ENCODE measurements at places on chromosomes 16 and 17.

DNA sequence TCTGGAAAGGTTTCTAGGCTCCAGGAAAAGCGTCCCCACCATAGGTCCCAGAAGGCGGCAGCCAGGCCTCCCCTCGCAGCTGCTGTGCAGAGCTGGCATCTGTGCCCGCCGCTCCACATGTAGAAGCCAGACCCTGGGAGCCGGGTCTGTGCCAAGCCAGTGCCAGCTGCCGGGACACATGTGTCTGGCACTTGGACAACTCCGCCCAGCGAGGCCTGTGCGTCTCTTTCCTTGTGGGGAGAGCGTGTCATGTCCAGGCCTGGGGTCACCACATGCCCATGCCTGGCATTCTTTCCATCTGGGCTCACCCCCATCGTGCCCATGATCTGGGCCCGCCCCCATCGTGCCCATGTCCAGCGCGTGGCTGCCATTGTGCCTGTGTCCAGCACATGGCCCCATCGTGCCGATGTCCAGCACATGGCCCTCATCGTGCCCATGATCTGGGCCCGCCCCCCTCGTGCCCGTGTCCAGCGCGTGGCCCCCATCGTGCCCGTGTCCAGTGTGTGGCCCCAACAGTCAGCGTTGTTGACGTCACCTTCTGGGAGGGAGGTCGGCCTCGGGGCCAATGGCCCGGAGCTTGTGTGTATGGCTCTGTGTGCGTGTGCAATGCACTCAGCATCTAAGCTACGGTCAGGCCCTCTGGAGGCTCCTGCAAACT, 13.3 kb upstream of the ACSF3 start:
- DNase-seq = no peak

- peak; percentile 54 for DNase-seq
Measured at GRCh38 chr17:9244066-9245052, 223.0 kb downstream of the NTN1 start.

GRCh38 chr17:78112518-78113471, 15.8 kb downstream of the TMC6 start:
- DNase-seq = no peak

DNA sequence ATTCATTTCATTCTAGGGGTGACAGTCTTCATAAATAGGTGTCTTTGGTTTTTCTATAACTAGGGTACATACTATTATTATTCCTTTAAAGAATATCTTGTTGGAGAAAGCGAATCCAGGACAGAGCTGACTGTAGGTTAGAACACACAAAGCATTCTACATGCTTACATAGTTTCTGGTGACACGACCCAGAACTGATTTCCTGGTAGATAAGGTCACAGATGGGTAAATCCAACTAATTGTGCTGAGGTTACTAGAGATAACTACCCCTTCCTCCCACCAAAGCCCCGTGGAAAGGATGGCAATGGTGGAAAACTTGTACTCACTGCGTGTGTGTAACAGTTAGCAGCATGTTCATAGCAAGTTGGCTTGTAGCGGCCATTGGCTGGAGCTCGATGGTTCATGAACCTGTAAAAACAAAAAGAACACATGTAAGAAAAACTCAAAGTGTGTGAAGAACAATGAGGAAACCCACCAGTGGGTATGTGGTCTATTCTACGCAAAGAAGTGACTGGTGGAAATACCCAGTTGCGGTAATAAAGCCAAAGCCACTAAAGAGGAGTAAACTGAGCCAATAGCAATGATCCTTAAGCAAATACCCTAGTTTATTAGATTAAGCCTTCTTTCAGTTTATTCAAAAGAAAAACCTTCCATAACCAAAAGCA, 7.7 kb downstream of the MMD start:
- DNase-seq = no peak

GRCh38 chr17:72614871-72615626, 477.4 kb downstream of the SLC39A11 start:
- peak; percentile 70 for DNase-seq

DNA sequence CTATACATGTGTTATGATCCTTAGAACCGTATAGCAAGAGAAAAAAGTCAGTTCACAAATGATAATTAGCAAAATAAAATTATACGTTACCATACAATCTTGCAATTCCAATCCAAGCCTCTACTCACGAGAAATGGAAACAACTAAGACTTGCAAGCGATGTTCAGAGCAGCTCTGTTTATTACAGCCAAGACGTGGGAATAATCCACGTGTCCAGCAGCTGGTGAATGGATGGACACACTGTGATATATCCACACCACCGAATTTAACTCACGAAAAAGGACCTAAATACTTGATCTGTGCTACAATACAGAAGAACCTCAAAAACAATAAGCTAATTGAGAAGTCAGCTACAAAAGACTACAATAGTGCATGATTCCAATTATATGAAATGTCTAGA, 88.1 kb downstream of the ADCY9 start:
- no peak for DNase-seq

- DNase-seq = peak; percentile 21
Measured at GRCh38 chr17:79031996-79032875, 8.3 kb downstream of the C1QTNF1 start.

GRCh38 chr17:29364691-29365090, 25.5 kb upstream of the TAOK1 start:
- DNase-seq = no peak

DNA sequence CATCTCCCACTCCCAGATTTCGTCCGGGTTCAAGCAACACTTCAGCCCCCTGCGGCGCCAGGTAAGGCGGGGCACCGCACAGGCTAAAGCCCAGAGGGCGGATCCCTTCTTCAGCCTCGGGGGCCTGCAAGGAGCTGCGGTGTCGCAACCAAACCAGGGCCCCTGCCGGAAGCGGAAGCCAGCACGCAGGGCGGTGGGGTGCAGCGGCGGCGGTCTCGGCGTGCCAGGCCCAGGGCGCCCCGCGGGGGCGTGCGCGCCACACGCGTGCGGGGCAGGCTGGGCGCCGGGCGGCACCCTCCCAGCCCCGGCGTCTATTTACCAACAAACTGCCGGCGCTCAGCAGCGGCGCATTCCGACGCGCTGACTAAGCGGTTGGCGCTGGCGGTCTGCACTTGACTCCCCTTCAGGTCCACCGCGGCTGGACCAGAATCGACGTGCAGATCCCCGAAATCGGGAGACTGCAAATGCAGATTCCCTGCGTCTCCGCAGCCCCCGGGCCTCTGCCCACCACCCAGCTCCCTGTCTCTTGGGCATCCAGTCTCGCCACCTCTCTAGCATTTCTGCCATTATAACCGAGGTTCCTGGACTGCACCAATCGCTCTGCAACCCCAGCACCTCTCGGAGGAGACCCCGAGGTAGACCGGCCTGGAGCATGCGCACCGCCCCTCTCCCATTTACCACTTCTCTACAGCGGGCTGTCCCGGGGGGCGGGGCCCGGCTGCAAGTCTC, 421 bp upstream of the DLX4 start:
- peak; percentile 62 for DNase-seq

DNA sequence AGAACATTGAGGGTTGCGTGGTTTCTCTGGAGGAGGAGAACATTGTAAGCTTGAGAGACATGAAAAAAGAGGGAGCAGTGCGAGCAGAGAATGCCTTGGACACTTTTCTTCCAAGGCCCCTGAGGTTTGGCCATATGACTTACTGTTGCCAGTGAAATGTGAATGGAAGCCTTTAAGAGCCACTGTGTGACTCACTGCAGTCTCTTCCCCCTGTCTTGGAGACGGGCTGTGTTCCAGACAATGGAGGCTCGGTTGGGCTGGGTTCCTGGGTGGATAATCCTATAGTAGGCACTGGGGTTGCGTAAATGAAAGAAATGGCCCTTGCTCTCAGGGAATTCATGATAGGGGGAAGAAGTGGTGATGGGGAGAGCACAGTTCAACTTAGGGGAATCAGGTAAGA, 75.5 kb downstream of the SHISA9 start:
- DNase-seq = no peak

DNA sequence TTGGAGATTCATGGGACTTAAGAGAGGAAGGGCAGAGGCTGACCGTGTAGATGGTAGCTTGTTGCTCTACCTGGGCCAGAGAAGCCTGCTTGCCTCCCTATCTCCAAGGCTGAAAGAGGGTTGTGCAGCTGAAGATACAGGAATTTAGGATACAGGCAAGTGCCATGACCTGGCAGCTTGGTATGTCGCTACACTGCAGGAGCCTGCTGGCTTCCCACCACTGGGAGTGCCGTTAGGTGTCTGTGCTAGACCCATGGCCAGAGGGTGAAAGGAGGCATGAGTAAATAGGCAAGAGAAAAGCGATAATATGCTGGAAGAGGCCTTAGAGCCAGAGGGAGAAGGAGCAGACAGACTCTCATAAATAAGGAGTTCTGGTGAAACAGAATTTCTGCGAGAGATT, 10.6 kb downstream of the NAA60 start:
- DNase-seq = no peak

DNA sequence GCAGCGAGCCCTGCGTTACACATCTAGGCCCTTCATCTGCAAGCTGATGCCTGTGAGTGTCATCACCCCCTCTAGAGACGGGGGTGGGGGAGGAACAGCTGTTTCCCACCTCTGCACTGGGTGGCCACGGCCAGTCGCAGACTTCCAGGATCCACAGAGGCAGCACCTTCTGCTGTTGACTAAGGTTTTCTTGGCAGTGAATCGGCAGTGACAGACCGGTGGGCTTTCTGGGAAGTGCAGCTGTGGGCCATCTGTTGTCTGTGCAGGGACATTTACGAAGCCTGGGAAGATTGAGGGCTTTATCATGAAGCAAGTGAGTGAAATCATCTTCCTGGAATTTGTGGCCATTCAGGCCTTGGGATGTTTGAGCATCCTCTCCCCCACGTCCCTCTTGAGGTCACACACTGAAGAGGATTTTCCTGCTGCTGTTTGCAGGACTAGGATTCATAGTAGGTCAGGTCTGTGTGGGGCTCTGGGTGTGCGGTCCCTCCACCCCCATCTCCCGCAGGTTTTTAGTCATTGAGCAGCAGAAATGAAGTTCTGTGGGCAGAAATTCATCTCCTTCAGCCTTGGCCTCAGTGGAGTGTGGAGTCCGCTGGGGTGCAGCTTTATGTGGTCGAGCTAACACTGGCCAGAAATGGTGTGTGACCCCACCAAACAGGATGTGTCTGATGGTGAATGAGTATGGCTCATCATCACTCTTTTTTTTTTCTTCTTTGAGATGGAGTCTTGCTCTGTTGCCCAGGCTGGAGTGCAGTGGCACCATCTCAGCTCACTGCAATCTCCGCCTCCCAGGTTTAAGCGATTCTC, 12.0 kb downstream of the PGS1 start:
- no peak for DNase-seq

DNA sequence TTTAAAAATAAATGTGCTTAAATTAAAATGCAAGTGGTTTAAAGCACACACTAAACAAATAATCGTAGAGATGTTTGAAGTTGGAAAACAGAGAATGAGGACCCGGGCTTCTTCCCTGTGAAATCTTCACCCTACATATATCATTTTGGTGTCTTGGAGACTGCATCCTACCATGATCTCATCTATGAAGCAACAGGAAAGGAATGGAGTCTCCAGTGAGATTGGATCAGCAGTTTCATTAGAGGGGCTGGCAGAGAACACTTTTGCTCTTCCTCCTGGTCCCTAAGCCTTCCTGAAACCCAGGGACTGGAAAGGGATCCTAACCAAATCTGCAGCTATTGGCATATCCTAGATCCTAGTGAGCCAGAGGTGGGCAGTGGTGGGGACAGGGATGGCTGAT, 85.0 kb downstream of the GRIN2A start:
- DNase-seq = no peak

- no peak for DNase-seq
Measured at GRCh38 chr17:79548116-79548515, 62.7 kb downstream of the RBFOX3 start.

DNA sequence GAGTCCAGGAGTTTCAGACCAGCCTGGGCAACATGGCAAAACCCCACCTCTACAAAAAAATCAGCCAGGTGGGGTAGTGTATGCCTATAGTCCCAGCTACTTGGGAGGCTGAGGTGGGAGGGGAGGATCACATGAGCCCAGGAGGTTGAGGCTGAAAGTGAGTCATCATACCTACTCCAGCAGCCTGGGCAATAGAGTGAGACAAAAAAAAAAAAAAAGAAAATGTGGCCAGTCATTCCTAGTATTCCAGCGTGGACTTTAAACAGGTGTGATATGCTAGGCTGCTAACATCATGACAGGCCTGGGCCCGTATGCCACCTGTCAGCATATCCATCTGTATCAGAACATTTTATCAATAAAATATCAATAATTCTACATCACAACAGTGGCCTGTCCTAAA, 143.3 kb downstream of the AATF start:
- peak; percentile 44 for DNase-seq

DNA sequence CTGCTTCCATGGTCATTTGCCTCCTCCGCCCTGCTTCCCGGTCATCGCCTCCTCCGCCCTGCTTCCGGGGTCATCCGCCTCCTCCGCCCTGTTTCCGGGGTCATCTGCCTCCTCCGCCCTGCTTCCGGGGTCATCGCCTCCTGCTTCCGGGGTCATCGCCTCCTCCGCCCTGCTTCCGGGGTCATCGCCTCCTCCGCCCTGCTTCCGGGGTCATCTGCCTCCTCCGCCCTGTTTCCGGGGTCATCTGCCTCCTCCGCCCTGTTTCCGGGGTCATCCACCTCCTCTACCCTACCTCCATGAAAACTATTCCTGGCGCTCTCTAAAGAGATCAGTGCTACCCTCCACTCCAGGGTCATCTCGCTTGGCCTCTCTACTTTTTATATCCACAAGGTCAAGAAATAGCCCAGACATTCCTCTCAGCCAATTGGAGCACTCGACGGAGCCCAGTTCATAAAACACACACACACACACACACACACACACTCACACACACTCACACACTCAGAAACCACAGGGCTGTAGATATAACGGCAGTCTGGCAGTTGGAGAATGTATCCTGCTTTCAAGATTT, 44.8 kb downstream of the TRARG1 start:
- DNase-seq = no peak

GRCh38 chr17:42849451-42850181, 1.4 kb upstream of the AOC3 start:
- no peak for DNase-seq

DNA sequence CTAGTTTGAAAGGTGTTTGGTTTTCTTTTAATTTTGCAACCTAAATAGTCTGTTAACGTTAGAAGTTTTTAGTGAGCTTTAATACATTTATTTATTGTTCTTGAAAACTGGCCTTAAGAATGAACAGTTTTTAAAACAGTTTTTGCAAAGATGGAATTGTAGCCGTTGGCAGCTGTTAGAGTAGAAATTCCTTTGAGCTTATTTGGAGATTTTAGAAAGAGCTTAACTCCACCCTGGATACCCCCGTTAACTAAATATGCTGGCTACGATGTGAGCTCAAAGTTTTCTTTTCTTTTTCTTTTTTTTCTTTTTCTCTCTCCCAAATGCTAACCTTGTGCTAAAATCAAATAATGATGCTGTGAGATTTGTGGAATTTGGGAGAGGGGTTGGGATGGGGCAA, 75.2 kb downstream of the COX10 start:
- DNase-seq = no peak

DNA sequence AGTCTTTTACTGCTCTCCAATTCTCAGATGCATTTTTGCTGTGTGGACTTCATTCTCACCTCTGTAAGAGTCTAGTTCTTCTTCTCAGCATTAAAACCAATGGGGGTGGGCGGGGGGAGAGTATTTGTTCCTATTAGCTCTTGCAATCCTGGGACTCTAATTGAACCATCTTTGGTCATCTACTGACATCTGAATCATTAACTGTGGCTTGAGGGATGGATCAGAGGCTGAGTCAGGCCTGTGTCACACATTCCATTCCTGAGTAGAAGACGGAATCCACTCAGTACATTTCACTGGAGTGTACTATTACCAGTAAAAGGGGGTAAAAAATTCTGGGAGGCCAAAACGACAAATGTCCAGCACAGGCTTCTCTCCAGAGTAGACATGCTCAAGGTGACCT, 12.8 kb upstream of the ZNF23 start:
- DNase-seq = no peak

- DNase-seq = no peak
Measured at GRCh38 chr17:46822388-46822921, 4.0 kb upstream of the WNT3 start.
